ENCODE measurements at places on chromosomes 4 and X.

- no peak for DNase-seq
These were observed 105.9 kb downstream of the OR13H1 start for GRCh38 chrX:131649741-131650140.

- no peak for DNase-seq
These were observed 30.0 kb downstream of the CTBP1 start for GRCh38 chr4:1218634-1219565.

- no peak for DNase-seq
These were observed 283.4 kb downstream of the BCOR start for GRCh38 chrX:39814391-39814790.

DNA sequence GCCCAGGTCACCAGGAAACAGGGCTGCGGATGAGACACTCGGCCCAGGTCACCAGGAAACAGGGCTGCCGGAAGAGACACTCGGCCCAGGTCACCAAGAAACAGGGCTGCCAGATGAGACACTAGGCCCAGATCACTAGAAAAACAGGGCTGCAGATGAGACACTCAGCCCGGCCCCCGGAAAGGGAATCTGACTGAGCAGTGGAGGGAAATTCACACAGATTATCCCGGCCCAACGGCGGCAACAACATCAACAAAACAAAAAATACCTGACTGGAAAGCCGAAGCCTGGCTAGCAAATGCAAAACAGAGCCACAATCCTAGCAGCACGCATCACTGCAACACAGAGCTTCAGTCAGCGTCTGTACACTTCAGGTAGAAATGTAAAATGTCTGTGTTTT is 20.7 kb downstream of the AFAP1 start:
- DNase-seq = no peak

GRCh38 chr4:128347175-128347868 is 59.7 kb upstream of the PGRMC2 start:
- DNase-seq = no peak

DNA sequence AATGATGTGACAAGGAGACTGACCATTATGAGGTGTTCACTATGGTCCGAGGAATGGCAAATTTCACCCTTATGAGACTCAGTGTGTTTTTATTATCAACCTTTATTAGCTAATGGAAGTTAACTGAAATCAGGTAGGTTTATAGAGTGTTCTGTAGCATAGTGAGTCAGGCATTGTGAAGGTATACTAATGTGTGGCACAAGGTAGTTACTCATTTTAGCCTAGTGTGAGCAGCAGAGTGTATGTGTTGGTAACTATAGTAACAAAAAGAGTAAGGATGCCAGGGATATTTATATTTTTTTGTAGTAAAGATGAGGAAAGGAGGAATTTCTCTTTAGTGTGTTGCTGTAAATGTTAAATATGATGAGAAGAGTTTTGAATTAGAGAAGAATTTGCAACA is 12.0 kb downstream of the PDLIM5 start:
- no peak for DNase-seq

GRCh38 chr4:159237975-159238374 is 135.1 kb downstream of the RAPGEF2 start:
- DNase-seq = no peak

- DNase-seq = no peak
These were observed 12.1 kb downstream of the LAMP2 start for GRCh38 chrX:120456973-120457372.

DNA sequence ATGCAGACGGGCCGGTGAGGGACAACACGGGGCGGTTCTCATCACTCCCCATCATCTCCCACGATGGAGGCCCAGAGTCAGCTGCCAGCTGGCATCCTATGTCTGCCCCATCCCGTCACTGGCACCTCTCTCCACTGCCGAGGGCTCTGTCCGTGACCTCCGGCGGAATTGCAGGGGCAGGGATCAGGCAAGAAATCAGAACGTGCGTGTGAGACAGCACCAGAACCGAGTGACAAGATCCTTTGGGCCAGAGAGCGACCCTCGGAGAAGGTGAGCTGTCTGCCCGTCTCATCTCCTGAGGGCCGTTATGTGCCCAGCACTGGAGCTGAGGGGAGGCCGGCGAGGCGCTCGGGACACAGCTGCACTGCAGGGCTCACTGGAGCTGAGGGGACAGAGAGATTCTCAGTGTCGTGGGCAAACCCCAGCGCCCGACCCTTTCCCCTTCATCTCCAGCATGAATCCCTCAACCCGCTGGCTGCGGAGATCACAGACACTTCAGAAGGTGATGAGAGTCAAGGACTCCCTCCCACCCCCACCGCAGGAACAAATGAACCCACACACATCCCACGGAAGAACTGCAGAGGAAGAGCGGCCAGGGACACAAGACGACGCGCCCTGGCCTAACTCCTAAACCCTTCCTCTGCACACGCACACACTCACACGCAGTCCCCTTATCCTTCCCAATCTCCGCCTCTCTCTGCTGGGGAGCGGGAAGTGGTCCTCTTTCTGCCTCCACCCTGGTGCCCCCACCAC is 128.7 kb downstream of the AFAP1 start:
- DNase-seq = no peak

DNA sequence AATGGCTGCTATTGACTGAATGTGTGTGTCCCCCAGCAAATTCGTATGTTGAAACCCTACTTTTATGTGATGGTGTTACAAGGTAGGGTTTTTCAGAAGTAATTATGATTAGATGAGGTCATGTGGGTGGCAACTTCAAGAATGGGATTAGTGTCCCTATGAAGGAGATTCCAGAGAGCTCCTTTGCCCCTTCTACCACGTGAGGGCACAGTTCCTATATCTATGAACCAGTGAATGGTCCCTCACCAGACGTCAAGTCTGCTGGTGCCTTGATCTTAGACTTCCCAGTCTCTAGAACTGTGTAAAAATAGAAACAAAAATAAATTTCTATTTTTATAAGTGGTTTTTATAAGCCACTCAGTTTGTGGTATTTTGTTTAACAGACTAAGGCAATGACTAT is 1137.6 kb upstream of the IGFBP7 start:
- no peak for DNase-seq

DNA sequence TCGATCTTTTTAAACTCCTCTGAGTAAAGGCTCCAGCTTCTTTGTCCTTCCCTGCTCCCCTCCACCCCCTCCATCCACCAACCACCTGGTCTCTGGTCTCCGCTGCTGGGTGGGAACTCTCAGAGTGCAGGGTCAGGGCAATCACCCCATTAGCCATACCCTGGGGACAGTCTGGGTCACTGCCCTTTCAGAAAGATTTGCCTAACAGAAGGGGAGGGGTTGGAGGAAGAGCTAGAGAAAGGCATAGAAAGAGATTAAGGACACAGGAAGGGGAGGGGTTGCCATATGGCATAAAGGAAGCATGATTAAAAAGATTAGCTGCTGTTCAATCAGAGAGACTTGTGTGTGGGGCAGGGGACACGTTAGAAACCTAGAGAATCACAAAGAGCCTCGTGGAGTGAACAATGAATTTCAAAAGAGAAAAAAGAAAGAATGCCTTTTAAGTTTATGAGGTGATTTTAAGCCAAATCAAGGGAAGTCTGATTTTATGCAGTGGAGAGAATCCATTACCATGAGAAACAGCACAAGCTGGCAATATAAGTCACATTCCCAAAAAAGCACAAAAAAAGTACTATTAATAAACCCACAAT is 115.5 kb upstream of the ACSL4 start:
- no peak for DNase-seq

DNA sequence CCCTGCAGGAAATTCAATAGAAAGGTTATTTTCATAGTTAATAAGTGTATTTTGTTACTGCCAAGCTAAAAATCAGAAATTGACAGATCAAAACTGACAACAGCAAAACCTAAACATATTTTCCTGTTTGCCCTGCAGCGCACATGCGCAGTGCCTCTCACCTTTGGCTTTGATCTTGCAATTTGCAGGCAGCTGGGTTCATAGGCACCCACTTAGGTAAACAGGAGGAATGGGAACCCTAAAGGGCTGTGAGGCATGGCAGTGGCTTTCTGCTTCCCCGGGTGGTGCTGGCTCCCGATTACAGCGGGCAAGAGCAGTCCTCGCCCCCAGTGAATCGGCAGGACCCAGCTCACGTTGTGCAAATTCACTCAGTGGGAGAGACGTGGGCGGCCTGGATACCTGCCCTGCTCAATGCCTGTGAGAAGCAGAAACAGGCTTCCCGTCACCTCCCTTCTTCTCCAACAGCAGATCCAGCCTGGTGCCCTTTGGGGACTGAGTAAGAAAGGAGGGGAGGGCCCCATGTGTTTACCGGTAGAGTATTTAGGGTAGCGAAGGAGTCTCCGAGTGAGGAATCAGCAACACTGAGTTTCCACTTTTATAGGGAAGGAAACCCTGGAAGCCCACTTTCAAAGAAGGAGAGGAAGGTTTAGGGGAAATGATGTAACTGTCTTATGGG is 25.7 kb downstream of the CCKAR start:
- DNase-seq = no peak

DNA sequence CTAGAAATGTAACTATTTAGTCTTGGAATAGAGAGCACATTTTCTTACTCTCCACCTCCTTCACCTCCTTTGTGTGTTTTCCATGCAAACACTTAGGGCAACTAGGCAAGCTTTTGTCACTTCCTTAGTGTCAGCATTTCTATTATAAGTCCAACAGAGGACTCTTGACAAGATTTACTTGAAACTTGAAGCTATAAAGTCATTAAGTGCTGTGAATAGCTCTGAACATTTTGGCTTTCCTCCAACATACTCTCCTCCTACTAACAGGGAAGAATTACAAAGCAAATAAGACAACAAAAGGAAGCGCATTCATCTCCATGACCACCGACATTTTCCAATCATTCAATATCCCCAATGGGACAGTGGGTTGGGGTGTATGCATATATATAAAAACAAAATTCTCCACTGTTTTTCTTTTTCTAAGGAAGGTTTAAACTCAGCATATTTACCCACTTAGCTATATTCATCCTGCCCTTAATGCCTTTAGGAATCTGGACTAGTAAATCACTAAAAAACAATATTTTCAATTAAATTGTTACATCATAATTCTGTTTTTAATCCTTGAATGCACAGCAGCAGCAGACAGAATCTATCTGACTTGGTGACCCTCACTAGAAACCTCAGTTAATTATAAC is 264.6 kb downstream of the SNCA start:
- DNase-seq = no peak

DNA sequence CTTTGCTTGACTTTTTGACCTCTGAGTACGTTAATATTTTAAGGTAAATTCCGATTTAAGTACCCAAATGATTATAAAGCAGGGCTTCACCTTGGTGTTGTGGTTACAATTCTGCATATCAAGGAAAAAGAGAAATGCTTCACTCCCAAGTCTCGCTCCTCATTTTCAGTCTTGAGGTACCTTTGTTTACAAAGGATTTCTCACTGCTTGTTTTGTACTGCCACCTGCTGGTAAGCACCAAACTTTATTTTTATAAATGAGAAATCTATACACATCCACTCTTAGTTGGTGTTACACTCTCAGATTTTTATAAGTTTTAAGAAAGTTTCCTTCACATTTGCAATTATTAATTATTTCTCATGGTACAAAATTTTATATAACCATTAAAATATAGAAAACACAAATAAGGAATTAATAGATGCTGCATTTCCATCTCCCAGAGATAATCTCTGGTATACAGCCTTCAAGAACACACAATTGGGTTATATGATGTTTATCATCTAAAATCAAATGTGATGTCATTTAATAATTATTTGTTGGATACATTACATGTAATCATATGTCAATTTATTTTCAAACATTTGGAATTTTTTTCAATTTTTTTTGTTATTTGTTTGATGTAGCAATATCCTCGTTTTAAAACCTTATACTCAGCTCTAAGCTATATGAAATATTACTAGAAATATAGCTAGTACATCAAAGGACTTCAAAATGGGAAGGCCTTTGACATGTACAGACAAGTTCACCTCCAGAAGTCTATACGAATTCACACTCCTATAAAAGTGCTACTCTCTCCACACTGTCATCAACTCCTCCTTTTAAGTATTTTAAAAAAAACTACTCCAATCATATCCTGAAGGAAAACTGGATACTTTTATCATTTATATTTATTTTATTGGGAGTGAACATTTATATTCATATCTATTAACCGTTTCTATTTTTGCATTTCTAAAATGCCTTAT is 179.9 kb downstream of the KCNIP4 start:
- DNase-seq = no peak

- DNase-seq = no peak
These were observed 14.9 kb upstream of the ANKRD50 start for GRCh38 chr4:124727331-124727890.

DNA sequence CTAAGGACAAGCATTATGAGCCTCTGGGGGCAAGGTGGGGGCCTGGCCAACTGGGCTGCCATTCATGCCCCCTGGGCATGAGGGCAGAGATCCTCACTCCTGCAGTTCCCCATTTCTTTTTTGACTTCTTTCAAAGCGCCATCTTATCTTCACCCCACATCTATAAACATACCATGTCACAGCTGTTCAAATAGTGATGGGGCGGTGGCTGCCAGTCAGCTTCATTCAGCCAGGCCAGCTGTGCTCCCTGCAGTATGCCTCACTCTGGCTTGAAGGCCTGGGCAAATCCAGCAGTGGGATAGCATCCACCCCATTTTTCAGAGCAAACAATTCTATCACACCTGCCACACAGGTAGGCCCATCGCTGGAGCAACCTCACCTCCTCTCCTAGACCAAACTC is 85.5 kb downstream of the NHSL2 start:
- no peak for DNase-seq

DNA sequence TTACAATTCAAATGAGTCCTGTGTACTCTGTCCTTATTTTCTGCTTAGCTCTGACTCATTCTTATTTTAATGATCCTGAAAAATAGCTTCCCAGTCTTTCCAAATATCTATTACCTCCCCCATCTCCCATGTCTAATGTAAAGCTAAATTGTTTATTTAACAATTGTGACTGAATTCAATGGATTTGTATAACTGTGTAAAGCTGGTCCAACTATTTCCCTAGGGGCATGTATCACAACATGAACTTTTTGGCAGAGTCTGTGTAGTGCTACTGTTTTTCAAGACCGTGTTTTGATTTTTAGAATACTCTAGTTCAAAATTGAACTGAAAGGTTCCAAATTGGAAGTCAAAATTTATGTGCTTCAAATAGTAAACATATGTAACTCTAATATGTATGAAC is 67.8 kb downstream of the SPCS3 start:
- DNase-seq = no peak
